ENCODE measurements at places on chromosomes 6 and 20.

- no peak for DNase-seq
Measured at GRCh38 chr6:45922728-45923351, 92.8 kb downstream of the CLIC5 start.

DNA sequence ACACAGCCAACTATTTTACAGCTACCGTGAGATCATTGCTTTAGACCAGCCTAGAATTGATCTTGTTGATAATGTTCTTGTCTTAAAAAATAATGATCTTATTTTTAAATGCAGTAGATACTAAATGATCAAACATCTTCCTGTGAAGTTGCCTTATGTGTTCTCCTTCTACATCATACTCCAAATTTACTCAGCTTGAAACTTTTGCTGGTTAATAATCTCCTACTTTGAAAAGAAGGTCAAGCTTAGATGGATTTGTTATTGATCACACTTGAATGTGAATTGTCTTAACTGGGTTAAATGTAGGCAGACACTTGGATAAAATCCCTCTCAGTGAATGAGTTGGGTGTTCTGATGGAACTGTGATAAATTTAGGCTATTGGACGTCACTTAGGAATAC, 91.9 kb downstream of the HAO1 start:
- DNase-seq, result no peak

- DNase-seq, result no peak
Measured at GRCh38 chr6:125041740-125042459, 79.7 kb downstream of the RNF217 start.

- no peak for DNase-seq
Measured at GRCh38 chr6:40740518-40740917, 153.4 kb upstream of the LRFN2 start.

GRCh38 chr6:166969390-166970002, 13.1 kb upstream of the RNASET2 start:
- DNase-seq, result no peak

GRCh38 chr6:159887761-159888160, 3.0 kb upstream of the MAS1 start:
- DNase-seq, result no peak

DNA sequence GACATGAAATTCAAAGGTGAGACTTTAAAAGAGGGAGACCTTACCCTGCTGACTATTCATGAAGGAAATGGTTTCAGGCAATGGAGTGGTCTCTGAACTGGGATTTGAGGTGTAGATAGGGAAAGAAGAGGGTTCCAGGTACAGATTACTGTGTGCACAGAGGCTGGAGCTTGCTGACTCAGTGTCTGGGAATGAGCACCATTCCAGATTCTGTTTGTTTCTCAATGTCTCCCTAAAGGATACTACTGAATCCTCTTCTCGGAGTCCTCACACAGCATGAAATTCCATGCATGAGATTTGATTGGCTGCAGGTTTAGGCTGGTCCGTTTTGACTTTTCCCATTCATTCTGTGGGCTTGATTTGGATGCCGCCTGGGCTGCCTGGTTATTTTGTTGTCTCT, 49.0 kb downstream of the PPP1R14C start:
- DNase-seq, result no peak

GRCh38 chr20:7938058-7938457, 2.2 kb downstream of the HAO1 start:
- no peak for DNase-seq

- DNase-seq, result no peak
Measured at GRCh38 chr6:51644426-51644825, 443.0 kb downstream of the PKHD1 start.

DNA sequence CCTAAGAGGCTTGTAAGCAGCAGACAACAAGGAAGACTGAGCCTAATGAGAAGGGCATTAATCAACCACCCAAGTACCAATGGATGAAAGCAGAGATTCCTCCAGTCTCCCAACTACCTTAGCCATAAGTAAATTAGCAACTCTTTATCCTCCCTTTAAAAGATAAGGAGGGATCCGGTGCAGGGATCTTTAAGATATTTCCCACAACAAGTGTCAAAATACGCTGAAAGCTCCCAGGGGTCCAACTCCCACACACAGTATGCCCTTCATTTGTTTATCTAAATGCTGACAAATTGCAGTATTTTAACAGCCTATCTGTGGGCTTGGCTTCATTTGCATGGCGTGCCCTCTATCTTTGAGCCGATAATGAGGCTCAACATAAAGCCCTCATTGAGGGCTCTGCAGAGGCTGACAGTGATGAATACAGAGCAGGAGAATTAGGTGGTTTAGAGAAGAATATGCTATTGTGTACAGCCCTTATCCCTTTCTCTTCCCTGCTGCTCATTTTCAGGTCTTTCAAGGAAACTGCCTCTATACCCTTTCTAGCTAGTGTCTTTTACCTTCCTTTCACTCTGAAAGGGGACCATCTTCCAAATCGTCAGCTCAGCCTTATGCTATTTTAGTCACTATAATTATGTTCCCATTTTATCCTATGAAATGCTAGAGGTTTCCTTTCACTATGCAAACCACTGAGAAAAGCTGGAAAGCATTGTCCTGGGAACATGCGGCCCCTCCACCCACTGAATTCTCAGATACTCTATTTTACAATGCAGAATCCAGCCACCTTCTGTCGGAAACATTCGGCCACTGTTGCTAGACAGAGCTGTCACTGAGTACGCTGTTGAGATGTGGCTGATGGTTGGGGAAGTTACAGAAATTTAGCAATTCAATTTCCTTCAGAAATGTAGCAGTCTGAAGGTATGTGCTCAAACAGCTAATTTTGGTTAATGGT, 575.2 kb upstream of the JAG1 start:
- DNase-seq, result no peak

- DNase-seq, result no peak
Measured at GRCh38 chr6:39102821-39103136, 12.2 kb downstream of the SAYSD1 start.

GRCh38 chr20:46749147-46749546, 39.7 kb downstream of the SLC2A10 start:
- no peak for DNase-seq

DNA sequence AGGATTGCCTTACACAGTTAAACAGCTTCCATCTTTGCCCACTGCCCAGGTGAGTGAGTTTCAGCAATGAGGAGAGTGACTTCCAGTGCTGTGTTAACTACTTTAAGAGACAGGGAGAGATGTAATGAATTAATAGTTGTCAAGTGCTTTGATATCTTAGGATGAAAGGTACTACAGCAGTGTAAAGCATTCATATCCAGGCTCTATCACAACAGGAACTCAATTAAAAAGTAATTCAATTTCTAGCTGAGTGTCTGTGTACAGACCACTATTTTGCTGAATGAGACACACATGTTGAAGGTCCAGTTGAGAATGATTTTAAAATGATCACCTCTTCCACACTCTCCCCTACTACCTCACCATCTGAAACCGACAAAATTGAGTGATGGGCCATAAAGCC, 70.7 kb upstream of the BEND3 start:
- no peak for DNase-seq

DNA sequence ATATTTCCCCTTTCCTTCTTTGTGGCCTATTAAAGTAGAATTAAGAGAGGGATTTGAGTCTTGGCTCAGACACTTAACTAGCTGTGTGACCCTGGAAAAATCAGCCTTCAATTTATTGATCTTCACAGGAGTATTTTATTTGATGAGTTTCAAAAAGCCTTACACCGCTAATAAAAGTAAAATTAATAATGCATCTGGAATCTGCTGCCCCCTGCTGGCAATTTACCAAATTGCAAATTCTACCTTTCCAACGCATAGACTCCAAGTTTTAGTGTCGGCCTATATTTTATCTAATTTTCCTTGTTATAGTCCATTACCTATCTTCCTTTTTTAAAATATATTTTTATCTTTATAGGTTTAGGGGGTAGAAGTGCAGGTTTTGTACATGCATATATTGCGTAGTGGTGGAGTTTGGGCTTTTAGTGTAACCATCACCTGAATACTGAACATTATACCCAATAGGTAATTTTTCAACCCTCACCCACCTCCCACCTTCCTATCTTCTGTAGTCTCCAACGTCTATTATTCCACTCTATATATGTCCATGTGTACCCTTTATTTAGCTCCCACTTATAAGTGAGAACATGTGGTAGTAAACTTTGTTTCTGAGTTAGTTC, 46.3 kb downstream of the GOPC start:
- no peak for DNase-seq

GRCh38 chr20:6886065-6886729, 118.7 kb downstream of the BMP2 start:
- no peak for DNase-seq
